HepG2 (cell line): ENCODE measurements at places on chromosomes 2 and 18.

GRCh38 chr18:3808985-3809780, 359.2 kb downstream of the TGIF1 start:
- DNase-seq: no peak

DNA sequence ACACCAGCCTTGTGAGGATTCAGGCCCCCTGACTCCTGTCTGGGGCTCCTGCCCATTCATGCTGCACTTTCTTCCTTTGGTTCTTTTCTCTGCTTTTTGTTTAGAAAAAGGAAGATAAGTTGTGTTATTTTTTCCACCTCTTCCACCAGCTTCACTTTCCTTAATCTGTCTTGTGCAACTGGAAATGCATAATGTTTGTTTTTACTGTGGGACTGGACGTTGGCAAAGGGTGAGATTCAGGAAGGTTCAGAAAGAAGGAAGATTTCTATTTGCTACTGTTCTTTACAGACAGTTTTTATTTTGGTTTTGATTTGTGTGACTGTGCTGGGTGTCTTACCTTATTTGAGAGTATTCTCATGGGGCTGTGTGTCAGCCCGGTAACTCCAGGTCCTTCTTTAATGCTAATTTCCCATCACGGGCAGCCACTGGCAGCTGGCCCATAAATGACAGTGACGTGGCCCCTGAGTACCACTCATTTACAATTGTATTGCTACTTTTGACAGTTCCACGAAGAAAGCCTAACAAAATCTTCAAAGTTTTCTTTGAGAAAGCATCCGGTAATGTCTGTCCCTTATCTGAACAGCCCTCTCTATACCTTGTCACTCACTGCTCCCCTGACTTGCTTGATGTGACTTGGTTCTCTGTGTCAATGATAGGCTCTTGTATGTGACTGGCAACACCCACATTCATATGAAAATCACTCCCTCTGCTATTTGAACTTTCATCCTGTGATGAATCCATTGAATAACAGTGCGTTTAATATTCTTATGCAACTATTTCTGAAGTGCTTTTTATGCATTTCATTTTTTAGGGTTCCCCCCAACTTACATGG, 32.7 kb downstream of the RHBDD1 start:
- no peak for DNase-seq

GRCh38 chr2:69470911-69471310, 33.7 kb upstream of the NFU1 start:
- no peak for DNase-seq

GRCh38 chr2:10598501-10598900, 91.3 kb downstream of the NOL10 start:
- no peak for DNase-seq

DNA sequence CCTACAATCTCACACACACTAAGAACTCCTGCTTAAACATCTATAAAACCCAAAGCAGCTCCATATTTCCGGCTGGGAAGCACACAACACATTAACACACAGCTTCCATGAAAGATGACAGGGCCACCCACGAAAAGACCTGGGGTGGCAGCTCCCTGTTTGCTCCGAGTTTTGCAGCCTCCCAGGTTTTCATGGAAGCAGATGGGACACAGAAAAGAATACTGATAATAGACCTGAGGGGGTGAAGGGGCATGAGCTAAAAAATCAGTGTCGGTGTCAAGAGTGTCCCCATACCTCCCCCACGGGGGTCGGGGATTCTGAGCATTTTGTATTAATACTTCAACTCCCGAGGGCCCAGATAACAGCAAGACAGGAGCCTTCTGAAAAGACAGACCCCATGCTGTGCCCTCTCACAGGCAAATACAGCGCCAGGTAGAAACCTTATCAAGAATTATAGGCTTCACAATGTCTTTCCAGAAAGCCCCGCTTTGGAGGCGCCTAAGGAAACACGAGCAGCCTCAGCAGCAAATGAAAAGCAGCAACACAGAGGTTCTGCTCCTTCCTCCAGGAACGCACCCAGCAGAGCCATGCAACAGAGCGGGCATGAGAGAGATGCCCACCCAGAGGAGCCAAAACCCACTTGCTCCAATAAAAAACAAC, 50.5 kb downstream of the ZNF516 start:
- DNase-seq: no peak

GRCh38 chr2:22894761-22895160, 490.2 kb upstream of the KLHL29 start:
- no peak for DNase-seq

DNA sequence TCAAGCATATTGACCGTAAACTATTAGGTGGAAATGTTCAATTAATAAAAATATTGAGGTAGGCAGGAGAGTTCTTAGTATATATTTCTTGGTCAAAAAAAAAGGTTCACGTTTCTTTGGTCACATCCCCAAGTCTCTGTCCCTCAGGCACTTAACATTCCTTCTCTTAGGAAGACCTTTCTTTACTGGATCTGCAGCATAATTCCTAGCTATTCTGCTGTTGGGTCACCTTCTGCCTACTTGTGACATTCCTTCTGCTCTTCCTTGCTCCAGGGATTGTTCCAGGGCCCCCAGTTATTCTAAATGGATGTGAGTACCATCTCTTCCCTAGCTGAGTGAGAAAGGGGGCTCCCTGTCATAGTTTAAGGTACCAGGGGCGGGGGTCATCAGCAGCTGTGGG, 4.2 kb downstream of the UGP2 start:
- DNase-seq: no peak

GRCh38 chr2:99417396-99417795, 72.4 kb downstream of the REV1 start:
- no peak for DNase-seq

GRCh38 chr2:144605231-144605840, 85.4 kb upstream of the ZEB2 start:
- no peak for DNase-seq

DNA sequence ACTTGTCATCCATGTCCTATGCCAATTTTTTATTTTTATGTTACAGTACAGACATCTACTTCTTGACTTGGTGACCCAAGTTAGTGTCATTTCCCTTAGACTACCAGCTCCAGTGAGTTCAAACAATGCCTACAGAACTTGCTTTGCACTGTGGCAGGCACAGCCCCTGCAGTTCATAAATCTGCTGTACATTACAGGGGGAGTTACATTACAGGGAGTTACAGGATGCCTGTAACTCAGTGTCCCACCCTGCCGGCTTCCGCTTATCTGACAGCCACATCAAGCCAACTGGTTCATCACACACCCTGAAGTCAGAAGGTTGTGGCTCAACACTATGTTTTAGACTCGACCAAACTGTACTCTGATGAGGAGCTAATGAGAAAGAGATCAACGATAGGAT, 7.8 kb upstream of the NPAS2 start:
- no peak for DNase-seq

DNA sequence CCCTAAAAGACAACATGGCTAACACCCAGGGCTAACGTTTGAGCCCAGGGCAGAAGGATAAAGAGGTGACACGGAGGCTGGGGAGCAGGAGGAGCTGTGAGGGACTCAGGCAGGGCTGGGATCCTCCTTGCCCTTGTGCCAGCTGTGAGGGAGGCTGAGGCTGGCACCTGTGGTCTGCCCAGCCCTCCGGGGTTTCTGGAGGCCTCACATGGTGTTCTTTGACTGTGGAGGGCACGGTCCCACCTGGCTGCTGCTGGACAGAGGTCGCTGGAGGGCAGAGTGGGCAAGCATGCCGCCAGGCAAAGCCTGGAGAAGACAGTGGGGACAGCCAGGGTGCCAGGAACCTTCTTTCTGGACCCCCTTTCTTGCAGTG, 26.8 kb upstream of the CNNM3 start:
- DNase-seq: no peak

GRCh38 chr18:55351980-55352714, 235.8 kb downstream of the TCF4 start:
- no peak for DNase-seq

GRCh38 chr2:24972315-24972961, 683 bp upstream of the DNAJC27 start:
- DNase-seq: peak; percentile 30

- no peak for DNase-seq
Observed at GRCh38 chr2:241573741-241574140, 15.2 kb downstream of the BOK start.

DNA sequence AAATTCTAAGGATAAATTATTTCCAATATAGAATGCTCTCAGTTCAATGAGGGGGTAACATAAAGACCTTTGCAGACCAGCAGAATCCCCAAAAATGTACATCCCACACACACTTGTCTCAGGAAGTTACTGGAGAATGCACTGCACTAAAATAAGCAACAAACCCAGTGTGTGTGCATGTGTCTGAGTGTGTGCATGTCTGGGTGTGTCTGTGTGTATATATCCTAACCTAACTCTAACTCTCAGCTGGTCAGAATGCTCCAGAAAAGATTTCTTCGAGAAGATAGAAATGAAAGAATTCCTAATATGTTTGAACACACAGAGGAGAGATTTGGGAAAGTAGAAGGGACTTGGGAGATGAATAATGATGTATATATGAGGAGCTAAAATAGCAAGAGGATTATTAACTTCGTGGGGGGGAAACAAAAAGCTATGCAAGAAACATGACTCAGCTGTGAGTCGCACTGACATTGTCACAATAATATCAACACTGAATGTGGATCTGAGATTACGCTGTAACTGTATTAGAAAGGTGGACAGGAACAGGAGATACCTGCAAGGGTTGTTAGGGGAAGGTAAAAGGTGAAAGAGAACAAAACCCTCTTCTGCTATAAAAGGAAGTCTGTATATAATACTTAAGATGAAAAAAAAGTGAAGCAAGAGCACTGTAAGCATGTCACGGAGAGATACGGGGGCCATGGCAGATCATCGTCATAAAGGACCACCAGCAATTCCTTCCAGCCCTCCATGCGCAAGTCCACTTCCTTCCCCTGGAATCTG, 11.1 kb downstream of the COLEC12 start:
- DNase-seq: no peak

GRCh38 chr2:85602476-85603234, at the start of gene TMEM150A:
Gene TMEM150A (minus strand): TSS chr2:85602698. CDS start chr2:85601948, 750 bp downstream.
- DNase-seq: peak; percentile 87

DNA sequence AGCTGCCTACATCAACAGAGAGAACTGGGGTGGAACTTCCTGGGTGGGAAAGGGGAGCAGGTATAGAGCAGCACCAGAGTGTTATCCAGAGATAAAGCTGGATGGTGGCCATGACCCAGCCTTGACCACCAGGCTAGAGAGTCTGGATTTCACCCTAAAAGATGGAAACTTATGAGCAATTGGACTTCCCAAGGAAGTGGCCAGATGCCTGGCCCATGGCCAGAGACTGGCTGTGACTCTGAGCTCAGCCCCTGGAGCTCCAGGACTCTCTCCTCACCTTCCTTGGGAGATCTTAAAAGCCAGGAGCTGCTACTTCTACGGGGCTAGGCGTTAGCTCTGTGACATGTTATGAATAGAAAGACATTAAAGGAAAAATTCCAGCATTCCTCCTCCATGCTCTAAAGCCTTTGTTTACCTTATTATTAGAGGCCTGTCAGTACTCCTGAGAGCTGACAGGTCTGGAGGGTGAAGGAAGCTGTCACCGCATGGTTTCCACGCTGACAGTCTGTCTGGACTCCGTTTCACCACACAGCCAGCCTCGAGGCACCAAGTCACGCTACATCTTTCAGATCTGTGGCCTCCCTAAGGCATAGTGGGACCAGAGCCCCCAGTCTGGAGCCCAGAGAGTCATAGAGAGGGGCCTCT, 260.0 kb upstream of the SIX2 start:
- no peak for DNase-seq

DNA sequence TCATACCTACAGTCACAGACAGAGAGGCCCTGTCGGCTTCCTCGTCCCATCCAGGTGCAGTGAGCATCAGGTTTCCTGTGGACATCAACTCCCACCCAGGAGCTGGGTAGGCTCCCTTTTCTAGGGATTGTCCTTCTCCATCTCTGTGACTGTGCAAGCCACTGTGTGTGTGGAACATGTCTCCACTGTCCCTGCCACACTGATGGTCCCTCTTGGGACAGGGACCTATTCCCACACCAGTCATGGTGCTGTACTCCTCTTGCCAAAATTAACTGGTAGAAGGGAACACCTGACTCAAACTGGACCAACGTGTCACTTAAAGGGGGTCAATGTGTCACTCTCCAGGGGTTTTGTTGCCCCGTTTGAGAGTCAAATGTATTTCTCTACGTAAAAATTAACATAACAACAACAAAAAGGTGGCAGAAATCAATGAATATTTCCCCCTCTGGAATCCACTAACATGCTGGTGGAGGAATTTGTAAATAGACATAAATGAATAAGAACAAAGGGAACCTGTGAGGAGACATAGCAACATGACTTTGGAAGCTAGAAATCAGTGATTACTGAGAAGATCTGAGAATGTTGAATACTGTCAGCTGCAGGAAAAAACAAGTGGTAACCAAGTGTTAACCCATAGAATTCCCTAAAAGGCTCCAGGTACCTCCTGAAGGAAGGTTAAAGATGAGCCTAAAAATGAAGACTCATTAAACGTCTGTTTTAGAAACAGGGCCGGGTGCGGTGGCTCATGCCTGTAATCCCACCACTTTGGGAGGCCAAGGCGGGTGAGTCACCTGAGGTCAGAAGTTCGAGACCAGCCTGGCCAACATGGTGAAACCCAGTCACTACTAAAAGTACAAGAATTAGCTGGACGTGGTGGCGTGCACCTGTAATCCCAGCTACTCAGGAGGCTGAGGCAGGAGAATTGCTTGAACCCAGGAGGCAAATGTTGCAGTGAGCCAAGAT, 40.4 kb downstream of the SH2D6 start:
- DNase-seq: no peak

- DNase-seq: no peak
Observed at GRCh38 chr18:36811955-36812354, 16.8 kb downstream of the TPGS2 start.

DNA sequence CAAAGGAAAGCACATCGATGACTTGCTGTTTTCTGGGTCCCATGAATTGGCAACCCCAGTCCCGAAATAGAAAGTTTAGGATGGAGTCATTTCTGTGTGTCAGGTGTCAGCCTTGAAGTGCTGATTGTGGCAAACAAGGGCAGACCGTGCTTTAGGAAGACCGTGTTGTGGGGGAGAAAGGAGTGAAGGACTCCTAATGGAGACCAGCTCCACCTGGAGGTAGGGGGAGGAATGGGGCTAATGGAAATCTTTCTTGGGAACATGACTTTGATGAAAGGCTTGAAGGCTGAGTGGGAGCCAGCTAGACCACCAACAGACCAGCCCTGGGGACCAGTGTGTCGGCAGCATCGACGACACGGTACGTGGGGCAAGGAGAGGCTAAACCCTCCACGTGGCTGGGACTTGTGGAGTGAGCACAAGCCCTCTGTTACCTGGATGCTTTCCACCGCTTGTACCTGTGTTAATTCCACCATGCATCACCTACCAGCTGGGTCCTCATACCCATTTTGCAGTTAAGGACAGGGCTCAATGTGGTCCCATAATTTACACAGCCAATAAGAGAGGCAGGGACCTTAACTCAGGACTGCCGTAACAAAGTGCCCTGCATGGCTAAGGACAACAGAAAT, 104.2 kb downstream of the SH3BP4 start:
- DNase-seq: peak; percentile 78

- DNase-seq: peak; percentile 39
Observed at GRCh38 chr18:47283476-47283875, 32.0 kb upstream of the SKOR2 start.
